RPMI7951 (cell line): ENCODE measurements at places on chromosomes 2 and 18.

- DNase-seq, result no peak
Observed at GRCh38 chr2:222293660-222294630, 4.9 kb downstream of the PAX3 start.

- no peak for DNase-seq
Observed at GRCh38 chr18:60838677-60839076, 466.1 kb upstream of the MC4R start.

- DNase-seq, result peak; percentile 52
Observed at GRCh38 chr2:151051574-151052220, 210.0 kb downstream of the RBM43 start.

DNA sequence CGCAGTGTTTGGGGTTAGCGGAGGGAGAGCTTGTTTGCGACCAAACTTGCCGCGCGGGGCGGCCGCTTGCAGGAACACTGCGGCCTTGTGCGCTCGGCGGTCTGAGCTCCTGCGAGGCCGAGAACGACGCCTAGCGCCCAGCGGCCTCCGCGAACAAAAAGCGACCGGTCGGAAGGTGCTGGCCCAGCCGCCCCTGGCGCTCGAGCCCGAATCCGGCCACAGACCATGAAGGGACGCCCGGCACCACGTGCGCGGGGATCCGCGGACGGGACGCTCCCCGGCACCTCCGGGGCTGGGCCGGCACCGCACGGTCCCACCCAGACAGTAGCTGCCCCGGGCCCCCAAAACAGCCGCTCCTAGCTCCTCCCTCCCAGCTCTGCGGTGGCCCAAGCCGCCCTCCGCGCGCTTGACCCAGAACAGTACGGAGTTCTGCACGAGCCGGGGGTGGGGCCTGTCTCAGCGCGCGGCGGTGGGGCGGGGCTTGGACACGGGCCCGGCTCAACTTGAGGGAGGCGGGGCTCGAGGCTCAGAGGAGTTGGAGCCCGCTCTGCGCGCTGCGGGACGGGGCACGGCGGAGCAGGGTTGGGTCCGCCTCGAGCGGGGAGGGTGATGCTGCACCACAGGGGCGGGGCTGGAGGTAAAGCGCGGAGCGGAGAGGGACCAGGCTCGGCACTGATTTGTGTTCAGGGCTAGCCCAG lies 664 bp upstream of the IMPA2 start:
- DNase-seq, result peak; percentile 96

- DNase-seq, result no peak
Observed at GRCh38 chr18:61582202-61582710, 249.0 kb downstream of the CDH20 start.

- no peak for DNase-seq
Observed at GRCh38 chr2:12341920-12342319, 374.8 kb upstream of the TRIB2 start.

DNA sequence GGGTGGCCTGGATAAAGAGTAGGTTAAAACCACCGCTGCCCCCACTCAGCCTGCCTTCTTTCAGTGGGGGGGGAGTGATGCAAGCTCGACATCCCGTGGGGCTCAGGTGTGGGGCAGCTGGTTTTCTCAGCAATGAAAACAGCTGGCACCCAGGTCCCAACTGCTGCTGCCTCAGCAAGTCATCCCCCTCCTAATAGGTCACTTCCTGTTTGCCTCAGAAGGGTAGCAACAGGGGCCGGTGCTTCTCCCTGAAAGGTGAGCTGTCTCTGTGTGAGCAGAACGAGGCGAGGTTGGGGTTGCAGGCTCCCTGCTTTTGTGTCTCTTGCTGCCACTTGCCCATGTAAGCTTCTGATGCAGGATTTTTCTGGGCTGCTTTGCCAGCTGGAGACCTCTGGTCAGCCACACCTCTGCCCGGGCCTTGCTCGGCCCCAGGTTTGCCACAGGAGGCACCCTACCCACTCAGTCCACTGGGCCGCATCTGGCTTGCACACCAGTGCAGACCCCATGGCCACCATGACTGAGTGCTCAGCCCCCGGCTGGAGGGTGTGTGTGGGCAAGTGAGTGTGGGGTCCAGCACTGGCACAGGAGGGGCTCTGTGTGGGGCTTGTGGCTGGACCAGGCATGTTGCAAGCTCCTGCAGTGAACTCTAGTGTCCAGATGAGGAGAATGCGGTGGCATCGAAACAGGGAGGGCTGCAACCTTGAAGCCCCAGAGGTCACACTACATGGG lies 11.5 kb upstream of the ASB1 start:
- DNase-seq, result no peak

DNA sequence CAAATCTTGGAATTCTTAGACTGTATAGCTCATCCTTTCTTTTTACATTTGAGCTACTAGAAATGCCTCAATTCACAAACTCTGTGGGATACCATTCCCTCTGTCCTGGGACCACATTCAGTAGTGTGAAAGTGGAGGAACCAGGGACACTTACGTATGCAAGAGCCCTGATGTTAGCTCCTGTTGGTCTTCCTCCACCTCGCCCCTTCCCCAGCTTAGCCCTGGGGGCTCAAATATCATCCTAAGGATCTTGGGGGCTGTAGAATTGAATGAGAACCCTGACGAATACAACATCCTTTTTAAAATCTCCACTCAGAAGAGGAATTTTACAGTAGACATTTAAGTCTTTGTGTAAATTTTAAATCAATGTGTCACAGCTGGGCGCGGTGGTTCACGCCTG lies 65.2 kb upstream of the RAPH1 start:
- no peak for DNase-seq

DNA sequence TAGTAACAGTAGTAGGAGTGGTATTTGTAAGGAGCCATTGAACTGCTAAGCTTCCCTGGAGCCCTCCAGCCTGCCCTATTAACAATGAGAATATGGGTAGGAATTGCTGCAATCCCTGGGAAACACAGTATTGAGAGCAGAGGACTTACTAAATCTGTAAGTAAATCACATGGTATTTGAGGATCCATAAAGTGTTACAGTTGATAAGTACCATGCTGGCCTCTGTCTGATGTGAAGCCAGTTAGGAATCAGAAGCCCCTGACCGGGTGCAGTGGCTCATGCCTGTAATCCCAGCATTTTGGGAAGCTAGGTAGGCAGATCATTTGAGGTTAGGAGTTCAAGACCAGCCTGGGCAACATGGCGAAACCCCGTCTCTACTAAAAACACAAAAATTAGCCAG lies 224.6 kb downstream of the C1D start:
- no peak for DNase-seq

GRCh38 chr2:85887566-85888019 lies 1.2 kb downstream of the ST3GAL5 start:
- DNase-seq, result peak; percentile 85

- DNase-seq, result peak; percentile 84
Observed at GRCh38 chr2:137333386-137334165, 568.2 kb downstream of the THSD7B start.

DNA sequence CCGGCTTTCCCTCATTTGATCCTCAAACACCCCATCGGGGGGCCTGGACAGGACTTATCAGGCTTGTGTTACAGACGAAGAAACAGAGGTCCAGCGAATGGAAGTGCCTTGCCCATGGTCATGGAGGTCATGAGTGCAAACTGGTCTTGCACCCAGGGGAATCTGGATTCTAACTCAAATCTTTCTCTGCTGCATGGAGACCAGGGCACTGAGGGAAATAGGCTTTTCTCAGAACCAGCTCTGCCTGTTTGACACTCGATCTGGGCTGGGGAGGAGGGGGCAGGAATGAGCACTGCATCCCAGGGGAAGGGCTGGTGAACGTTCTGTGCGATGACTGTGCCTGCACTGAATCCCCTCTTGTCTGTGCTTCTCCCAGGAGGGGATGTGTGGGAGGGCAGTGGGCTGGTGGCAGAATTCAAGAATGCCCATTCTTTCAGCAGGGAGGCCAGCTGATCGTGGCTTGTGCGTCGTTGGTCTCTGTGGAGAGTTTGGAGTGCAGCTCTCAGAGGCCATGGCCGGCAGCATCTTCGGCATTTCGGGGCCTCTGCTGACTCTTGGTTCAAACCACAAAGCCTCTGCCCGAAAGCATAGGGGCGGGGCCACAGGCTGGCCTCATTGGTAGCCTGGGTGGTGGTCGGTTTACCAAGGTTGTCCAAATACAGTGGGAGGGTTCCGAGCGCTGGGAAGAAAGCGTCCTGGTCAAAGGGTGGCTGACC lies 171.6 kb downstream of the DDX1 start:
- no peak for DNase-seq

DNA sequence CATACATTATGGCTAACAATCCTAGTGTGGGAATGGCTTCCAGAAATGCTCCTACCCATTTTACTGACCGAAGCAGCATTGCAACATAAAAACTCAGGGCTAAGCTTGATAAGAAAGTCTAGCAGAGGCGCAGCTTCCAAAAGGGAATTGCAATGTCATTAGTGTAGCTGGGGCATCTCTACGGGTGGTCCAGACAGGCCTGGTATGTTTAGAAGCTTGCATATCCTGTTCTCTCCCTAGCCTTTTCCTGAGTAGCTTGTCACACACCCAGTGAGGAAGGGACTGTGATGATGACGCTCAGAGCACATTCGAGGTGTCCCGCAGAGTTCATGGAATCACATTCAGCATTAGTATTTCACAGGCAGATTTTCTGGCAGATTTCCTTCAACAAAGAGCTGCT lies 38.0 kb upstream of the COL5A2 start:
- peak; percentile 47 for DNase-seq

DNA sequence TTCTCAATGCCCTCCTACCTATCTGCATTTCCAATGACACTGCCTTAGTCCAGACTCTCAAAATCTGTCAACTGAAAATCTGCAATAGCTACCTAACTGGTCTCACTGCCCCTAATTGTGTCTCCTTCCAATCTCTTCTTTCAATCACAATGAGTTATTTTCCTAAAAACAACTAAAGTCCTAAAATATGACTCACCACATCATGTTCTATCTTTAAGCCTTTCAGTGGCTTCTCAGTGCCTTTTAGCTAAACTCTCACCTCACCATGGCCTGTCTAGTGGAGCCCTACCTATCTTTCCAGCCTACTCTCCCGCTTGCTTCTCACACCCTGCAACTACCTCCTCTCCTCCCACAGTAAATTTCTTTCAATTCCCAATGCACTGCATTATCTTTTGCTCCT lies 220.9 kb upstream of the PKDCC start:
- DNase-seq, result no peak

GRCh38 chr2:37855283-37856041 lies 69.6 kb upstream of the RMDN2 start:
- no peak for DNase-seq

- DNase-seq, result no peak
Observed at GRCh38 chr2:100789361-100789760, 30.6 kb upstream of the NPAS2 start.

DNA sequence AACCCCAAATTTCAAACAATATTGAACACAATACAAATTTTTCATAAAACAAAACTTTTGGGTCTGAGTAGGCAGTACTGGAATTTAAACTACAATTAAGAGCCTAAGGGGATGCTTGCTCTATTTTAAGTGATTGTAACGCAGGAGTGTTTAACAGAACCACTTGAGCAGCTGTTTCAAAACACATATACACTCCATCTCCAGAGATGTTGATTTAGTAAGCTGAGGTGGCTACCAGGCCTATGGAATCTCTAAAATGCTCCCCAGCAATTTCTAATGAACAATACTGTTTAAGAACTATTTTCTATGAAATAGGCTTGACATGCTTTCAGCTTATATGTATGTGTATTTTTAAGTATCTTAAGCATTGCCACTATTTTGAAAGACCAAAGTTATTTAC lies 58.5 kb downstream of the SP3 start:
- DNase-seq, result no peak

GRCh38 chr2:205020673-205021072 lies 475.4 kb downstream of the PARD3B start:
- DNase-seq, result no peak

DNA sequence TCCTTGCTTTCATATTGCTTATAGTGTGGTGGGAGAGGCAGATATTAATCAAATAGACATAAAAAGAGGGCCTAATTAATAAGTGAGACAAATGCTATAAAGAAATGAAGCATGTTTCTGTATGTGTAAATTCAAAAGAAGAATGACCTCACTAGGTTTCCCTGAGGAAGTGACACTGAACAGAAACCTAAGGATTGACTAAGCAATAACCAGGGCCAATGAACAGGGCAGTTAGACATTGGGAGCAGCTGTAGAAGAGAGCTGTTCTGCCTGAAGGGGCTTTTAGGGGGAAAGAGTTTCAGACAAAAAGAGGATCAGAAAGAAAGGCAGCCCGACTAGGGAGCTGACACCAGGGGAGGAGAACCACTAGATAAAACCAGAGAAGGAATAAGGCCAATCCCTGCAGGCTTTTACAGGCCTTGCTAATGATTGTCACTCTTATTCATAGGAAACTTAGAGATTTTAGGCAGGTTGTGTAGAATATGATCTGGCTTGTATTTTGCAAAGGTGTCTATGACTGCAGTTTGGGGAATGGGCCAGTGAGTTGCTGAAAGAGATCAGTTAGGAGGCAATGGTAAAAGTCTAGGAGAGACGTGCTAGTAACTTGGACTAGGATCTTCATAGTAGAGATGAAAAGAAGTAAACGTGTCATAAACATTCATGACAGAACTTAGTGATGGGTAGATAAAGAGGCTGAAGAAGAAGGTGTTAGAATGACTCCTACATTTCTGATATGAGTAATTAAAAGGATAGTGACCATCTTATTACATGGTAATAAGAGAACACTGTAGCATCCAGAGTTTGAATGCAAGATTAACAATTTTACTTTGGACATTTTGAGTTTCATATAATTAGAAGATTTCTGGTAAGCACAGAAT lies 26.8 kb upstream of the NABP1 start:
- DNase-seq, result no peak

DNA sequence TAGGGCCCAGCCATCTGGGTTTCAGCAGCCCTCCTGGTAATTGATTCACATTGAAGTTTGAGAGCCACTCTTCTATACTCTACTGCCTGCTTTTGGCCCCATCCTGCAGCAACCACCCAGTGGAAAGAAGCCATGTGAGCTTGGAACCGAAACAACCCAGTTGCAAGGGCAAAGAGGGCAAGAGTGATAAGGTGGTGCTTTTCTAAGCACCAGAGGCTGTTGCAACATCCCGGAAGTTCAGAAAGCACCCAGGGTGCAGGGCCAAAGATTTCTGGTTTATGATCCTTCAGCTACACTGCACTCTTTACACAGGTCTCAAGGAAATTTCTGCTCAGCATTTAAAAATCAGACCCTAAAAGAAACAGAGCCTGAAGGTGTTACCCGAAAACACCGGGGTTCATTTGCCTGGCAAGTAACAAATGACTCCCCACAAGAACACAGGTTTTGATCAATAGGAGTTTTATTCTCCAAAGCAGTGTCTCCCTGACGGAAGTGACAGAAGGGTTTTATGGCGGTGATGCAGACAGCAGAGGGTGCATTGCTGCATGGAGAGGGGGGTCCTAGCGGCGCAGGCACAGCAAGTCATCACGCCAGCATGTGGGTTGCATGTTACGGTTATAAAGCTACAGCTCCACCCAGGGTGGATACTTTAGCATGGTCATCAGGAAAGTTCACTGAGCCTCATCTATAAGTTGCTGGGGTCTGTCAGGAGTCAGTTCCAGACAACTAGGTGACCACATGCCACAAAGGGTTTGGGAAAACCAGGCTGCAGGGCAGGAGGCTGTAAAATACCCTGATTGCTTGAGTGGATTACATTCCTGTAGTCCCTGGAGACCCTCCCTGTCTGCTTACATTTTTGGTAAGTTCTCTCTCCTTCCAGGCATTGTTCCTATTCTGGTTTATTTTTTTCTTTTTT lies 28.8 kb upstream of the TMEM37 start:
- no peak for DNase-seq

GRCh38 chr2:25566694-25567093 lies 106.7 kb downstream of the DTNB start:
- no peak for DNase-seq
